ENCODE measurements at places on chromosomes 7 and 10.

- no peak for DNase-seq
These were observed 15.5 kb downstream of the DENND10 start for GRCh38 chr10:119119400-119119799.

- no peak for DNase-seq
These were observed 140.9 kb downstream of the AUTS2 start for GRCh38 chr7:69739190-69739589.

GRCh38 chr10:11825796-11826414 lies 2.7 kb downstream of the PROSER2 start:
- DNase-seq: no peak

DNA sequence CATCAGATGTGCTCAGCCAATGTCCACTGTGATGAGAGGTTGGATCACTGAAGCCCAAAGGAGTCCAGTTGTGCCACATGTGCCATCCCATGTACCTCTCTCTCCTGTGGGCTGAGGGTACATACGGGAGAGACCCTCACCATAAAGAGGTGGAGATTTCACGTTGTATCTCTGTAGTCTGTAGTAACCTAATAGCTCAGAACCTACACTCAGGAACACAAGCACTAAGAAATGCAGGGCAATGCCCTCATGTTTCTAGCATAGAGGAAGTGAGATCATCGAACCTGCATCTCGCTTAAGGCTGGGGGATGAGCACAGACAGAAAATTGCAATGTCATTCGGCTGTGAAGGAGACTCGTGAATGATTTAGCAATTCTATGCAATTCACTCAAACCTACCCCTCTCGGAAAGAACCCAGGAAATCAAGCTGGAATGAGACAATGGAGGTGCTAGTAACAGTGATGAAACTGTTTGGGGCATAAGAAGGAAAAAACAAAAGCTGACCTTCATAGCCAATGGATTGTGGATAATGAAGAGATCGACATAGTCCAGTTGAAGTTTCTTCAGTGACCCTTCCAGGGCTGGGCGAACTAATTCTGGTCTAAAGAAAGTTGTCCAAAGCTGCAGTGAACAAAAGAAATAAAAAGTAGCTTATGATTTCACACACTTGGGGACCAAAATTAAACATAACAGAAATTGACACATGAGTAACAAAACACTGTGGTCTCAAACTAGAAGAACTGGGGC lies 80.3 kb upstream of the UCN3 start:
- DNase-seq: peak; percentile 71

DNA sequence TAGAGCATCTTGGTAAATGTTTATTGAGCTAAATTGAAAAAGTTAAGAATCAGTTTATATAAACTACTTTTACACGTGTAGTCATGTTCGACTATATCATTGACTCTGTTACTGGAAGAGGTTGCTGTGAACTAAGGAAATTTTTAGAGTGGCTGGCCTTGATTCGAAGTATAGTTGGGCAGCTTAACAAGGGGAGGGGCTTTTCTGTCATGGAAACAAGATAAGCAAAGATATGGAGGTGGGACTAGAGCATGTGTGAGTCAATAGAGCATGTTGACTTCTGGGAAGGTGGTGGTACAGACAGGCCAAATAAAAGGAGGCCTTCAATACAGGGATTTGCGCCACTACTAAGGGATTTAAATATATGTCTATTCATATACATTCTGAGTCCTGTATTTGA lies 7.6 kb downstream of the ATP5F1C start:
- no peak for DNase-seq

DNA sequence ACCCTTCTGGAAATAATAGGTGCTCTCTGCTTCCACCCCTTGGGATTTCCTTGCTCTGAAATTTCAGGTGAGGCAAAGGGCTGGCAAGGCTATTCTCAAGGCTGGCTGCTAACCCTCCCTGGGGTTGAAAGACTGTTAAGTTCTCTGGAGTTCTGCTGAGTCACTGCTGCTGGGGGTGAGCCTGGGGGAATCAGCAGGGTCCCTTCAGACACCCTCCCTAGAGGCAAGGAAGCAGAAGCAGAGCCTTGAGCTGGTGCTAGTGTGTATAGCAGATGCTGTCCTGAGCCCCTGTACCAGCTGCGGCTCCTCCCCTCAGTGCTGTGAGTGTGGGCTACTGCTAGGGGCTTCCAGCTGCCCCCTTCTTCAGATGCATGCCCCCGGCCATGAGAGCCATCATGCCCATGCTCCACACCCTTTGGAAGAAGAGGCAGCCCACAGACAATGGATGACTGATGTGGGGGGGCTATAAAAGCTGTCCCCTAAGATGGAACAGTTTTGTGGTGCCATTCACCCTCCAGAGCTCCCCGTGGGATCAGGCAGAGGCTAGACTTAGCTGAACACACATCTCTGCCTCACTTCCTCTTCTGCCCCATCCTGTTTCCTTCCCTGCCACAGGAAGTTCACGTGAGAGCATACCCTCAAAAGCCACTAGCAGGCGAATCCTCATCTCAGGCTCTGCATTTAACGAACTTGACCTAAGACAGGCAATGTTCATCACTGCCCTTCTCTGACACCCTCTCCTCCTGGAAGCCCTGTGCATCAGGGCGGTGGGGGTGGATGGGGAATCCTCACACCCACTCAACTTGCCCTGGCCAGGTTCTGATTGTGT lies 91.8 kb downstream of the SH3PXD2A start:
- peak; percentile 95 for DNase-seq

- DNase-seq: peak; percentile 32
These were observed 40.8 kb upstream of the SLC35B4 start for GRCh38 chr7:134357486-134357885.

- no peak for DNase-seq
These were observed 45.1 kb downstream of the CYP2C9 start for GRCh38 chr10:94983555-94983954.

DNA sequence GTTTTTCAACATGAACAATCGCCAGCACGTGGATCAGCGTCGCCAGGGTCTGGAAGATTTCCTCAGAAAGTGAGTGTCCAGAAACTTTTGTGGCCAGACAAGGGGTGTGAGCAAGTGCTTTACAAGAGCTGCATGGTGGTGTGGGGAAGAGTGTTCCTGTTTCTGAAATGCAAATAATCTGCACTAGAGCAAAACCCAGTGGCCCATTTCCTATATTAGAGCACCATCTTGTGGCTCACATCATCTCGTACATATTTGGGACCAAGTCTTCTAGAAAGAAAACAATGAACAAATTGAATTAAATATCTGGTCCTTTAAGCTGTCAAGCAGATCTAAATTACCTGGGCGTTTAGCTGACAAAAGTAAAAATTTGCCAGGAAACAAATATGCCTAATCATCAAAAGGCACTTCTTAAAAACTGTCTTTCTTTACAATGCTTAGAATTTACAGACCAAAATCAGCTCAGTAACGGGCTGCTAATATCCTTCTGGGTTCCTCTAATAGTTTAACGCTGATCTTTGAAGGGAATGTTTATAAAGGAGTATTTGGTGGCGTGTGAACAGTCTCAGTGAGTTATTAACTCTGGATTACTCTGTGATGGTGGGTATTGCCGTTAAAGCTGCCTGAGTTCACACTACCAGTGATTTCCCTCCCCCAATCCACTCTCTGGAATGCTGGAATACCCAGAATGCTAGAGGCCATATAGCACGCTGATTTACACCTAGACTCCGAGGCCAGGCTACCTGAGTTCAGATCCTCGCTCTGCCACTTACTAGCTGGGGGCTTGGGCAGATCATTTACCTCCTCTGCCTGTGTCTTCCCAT lies 73.6 kb downstream of the SNX10 start:
- peak; percentile 98 for DNase-seq

- DNase-seq: no peak
These were observed 87.4 kb downstream of the LRRC4 start for GRCh38 chr7:127943541-127944521.

DNA sequence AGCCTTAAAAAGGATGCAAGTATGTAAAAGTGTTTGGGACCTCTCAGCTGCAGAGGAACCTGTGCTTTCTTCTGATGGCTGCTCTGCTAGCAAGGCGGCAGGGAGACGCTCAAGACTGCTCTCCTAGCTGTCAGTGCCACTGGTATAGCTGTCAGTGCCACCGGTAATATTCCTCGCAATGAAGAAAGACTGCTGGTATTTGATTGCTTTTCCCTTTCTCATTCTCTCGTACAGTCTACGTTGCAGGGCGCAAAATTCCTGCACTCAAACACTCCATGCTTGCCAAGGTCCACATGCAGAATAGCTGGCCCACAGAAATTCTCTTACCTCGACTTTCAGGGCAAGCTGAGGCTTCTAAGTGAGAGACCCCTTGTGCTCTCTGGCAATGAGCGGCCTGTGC lies 432.6 kb upstream of the KLF6 start:
- no peak for DNase-seq

DNA sequence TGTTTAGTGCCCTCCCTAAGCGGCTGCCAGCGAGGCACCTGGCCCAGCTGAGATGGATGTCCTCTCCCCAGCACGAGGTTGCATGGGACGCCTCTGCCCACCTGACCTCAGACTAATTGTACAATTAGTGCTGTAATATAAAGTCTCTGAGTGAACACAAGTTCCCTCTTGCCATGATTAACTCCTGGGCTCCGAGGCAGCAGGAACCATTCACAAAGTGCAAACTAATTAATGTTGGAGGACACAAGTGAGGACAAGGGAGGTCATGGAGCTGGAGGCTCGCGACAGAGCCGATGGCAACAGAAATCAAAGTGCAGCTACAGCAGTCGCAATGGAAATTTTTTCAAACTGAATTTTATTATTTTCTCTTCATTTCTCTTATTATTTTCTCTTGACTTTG lies 156.6 kb upstream of the ADARB2 start:
- DNase-seq: no peak

DNA sequence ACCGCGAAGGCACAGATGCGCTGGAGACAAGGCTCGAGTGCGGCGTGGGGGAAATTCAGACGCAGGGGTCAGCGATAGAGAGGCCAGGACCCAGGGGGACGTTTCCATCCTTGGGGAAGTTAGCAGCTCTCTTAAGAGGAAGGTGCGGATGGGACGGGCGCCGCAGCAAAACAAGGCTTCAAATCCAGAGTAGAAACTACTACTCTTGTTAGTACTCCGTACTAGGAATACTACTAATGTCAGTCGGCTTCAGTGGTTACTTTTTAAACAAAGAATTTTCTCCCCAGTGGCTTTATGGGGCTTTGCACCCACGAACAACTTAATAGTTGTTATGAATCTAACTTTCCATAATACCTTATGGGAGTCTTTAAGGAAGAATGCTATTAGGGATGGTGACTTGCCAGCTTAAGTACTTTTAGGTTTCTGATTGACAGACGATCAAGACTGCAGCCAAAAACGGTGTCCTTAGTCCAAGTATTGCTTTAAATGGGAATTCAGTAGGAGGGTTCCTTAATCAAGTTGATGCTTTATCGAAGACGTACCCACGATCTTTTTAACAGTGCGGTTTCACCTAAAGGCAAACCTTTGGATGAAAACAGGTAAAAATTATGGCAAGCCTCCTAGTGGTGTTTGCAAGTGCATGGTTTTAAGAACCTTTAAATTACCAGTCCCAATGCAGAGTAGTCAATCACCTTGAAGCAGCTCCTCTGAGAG lies 812 bp upstream of the IDE start:
- DNase-seq: peak; percentile 91

DNA sequence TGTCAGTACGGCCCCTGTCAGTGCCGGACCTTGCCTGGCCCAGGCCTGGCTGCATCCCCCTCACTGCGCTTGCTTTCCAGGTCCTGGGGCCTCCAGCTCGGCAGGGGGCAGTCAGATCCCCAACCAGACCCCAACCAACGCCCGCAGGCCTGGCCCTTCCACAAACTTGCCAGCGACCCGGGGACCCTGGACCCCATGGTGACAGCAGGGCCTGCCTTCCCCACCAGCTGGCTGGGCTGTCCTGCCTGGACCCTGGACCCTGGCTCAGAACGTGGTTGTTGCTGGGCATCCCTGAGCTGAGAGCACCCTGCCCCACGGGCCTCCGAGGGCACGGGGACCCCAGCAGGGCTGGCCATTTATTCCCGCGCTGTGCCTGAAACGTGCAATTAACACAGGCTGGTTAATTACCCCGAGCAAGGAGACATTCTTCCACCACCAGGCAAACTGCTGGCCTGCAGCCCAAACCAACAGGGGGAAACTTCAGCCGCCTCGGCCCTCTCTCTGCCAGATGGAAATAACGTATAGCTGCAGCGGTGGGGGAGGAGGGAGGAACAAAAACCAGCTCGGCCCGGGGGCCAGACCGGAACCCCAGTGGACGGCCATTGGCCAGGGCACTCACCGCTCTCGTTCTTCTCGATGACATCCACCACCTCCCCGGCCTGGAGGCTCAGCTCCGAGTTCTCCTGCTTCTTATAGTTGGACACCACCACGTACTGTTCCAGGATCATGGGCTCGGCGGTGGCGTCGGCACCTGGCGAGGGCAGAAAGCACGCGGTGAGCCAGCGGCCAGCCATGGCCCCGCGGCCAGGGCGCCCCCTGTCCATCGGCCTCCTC lies 167.1 kb downstream of the NEURL1 start:
- DNase-seq: peak; percentile 41

DNA sequence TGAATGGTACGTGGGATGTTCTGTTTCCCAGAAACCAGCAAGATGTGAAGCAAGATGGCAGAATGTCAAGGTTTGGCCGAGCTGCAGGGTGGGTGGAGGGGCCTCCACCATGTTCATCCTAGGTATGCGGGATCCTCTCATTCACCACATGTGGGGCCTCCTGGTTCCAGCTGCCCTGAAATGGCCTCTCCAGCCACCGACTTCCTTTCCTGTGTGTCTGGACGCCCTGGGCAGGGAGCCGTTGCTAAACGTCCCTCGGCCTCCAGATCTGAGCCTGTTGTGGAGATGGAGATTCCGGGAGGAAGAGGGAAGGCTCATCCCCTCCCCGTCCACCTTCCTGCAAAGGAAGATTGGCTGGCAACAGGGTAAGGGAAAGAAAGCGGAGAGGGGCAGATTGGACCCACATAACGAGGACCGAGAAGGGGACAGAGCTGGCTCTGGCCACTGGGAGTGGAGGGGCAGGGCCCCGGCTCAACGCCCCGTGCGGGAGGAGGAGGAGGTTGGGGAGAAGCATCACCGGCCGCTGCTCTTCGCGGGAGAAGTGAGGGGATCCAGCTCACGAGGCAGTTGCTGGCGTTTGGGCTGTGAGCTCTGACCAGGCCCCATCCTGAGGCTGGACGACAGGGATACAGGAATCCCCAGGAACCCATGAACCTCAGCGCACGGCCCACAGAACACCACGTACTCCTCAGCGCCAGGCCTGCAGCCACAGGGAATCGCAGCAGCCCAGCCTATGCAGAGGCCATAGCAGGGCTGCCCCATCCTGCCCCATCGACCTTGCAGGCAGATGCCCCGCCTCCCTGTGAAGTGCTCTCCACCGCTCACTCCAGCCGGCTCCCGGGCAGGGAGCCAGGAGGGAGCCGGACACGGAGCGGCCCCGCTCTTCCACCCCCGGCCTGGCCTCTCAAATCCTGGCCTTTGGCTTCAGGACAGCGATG lies 98.3 kb downstream of the FOXL3 start:
- DNase-seq: no peak

- DNase-seq: no peak
These were observed 15.6 kb downstream of the NCOA4 start for GRCh38 chr10:46014683-46015405.

GRCh38 chr7:28329661-28330363 lies 82.5 kb upstream of the CREB5 start:
- no peak for DNase-seq

GRCh38 chr10:7710446-7710845 lies 7.3 kb downstream of the ITIH2 start:
- DNase-seq: no peak
